Esophagus squamous epithelium (tissue), 5 donors: ENCODE measurements at places on chromosomes 5 and 9. TPM values are rescaled to one million over a fixed set of nuclear protein-coding genes. Genes with fewer than 3 reads are reported as not detected.

Gene SLC9A3
- total RNA-seq, result 3.6 TPM

- DNase-seq, result no peak
- H3K4me1 ChIP-seq, result peaks cover 13% of the 10 kb centered on the region
- H3K4me3 ChIP-seq, result peak overlapping the region; percentile 26
- no peaks in the 10 kb centered on the region for H3K36me3 ChIP-seq
- no peak overlapping the region for H3K27ac ChIP-seq
- no peaks in the 10 kb centered on the region for H3K27me3 ChIP-seq
These were observed 12.0 kb upstream of the ASS1 start for GRCh38 chr9:130432796-130433167.

DNA sequence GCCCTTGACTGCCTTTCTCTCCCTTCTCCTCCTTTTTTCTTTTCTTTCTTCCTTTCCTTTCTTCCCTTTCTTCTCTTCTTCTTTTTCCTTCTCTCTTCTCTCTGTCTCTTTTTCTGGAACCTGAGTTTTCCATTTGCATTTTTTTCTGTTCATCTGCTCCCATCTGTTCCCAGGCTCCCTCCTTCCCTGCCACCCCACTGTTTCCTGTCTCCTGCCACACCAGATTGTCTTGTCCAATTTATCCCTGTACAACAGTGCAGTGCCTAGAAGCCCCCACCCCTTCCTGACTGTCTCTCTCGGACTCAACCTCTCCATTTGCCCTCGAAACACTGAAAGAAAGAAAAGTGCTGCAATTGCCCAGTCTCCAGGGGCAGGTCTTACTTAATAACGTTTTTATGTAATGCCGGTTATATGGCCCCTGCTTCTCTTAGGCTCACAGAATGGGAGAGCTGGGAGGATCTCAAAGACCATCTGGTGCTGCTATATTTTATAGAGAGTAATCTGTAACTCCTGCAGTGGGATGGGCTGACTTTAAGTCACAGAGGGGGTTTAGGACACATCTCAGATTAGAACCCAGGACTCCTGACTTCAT is 101.4 kb downstream of the RALGPS1 start:
- no peak for DNase-seq
- H3K27me3 ChIP-seq, result no peaks in the 10 kb centered on the region

DNA sequence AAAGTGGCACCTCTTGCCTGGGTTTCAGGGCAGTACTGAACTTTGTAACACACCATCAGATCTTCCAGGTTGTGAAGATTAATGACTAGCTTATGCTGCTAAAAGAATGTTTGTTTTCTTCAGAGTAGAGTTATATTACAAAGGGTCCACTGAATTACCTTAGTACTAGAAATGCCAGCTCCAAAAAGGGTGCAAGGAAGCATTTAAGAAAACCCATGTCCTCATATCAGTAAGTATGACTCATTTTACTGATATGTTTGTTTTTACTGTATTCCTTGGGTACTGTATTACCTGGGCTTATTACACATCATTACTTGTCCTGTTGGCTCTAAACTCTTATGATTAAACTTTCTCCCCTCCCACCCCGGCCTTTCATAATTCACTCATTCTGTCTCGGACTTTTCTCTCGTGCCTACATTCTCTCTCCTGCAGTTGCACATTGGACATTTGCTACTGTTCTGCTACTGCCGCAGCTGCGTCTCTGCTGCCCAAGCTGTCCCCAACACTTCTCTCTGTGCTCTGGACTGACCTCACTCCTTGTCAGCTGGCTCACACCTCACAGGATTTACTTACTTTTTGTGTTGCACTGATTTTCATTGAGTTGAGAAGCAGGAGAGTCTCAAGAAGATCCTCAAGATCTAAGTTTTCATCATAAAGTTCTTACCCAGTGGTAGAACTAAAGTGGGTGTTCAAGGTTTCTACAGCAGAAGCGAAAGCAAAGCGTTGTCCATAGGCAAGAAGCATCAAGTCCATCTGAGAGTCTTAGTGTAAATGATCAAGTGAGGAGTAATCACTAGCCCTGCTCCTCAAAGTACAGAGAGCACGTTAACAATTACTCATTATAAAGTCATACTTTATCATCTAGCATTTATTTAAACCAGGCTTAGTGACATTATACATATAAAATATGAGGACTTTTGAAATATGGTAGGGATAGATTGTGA is 53.2 kb upstream of the C9orf72 start:
- DNase-seq, result no peak
- H3K27ac ChIP-seq, result no peak overlapping the region
- no peak overlapping the region for H3K4me3 ChIP-seq
- no peaks in the 10 kb centered on the region for H3K27me3 ChIP-seq
- no peaks in the 10 kb centered on the region for H3K4me1 ChIP-seq

Gene PCDHGC5
- total RNA-seq, result 1.7 TPM

DNA sequence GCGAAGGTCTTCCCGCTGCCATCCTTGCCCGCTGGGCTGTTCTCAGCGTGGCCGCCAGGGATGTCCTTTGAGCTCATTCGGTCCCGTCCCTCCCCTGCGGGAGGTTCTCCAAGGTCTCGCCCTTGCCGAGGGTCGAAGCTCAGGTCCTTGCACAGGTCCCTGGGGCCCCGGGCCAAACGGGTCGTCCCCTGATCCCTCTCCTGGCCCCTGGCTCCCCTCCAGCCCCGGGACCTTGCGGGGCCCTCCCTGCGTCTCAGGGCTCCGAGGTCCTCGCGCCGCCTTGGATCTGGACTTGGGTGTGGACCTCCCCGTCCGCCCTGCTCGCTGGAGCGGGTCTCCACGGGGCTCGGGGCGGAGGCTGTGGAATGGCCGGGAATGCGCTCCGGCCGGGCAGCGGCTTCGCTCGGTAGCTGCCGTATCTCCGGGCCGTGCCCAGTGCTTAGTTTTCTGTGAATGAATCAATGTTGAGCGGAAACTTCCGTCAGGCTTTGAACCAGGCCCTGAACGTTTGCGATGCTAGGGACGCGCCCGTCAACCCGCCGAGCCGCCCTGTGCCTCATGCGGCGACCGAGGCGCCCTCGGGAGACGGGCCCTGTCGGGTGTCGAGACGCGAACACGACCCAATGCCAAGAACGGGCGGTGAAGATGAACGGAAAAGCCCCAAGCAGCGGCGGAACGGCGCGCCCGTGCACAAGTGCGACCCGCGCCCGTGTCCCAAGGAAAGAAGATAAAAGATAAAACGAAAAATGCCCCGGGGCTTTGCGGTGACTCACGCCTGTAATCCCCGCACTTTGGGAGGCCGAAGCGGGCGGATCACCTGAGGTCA is 780 bp downstream of the RNU6ATAC start:
- H3K4me3 ChIP-seq, result no peak overlapping the region
- H3K27me3 ChIP-seq, result no peaks in the 10 kb centered on the region
- H3K4me1 ChIP-seq, result peaks cover 6% of the 10 kb centered on the region
- H3K36me3 ChIP-seq, result peaks cover 2% of the 10 kb centered on the region
- DNase-seq, result no peak
- H3K27ac ChIP-seq, result no peak overlapping the region

- H3K27ac ChIP-seq, result no peak overlapping the region
- no peaks in the 10 kb centered on the region for H3K4me1 ChIP-seq
- no peak overlapping the region for H3K4me3 ChIP-seq
- no peaks in the 10 kb centered on the region for H3K36me3 ChIP-seq
- DNase-seq, result no peak
- H3K27me3 ChIP-seq, result no peaks in the 10 kb centered on the region
These were observed 72.5 kb downstream of the BASP1 start for GRCh38 chr5:17289681-17290539.
